Left kidney (tissue), 8 donors: ENCODE measurements at places on chromosomes 6 and 20.

- DNase-seq: no peak
Observed at GRCh38 chr6:78615430-78615904, 251.9 kb upstream of the IRAK1BP1 start.

- no peak for DNase-seq
Observed at GRCh38 chr6:42989923-42990322, 5.6 kb downstream of the PPP2R5D start.

- no peak for DNase-seq
Observed at GRCh38 chr6:32609391-32609730, 19.7 kb upstream of the HLA-DRB1 start.

DNA sequence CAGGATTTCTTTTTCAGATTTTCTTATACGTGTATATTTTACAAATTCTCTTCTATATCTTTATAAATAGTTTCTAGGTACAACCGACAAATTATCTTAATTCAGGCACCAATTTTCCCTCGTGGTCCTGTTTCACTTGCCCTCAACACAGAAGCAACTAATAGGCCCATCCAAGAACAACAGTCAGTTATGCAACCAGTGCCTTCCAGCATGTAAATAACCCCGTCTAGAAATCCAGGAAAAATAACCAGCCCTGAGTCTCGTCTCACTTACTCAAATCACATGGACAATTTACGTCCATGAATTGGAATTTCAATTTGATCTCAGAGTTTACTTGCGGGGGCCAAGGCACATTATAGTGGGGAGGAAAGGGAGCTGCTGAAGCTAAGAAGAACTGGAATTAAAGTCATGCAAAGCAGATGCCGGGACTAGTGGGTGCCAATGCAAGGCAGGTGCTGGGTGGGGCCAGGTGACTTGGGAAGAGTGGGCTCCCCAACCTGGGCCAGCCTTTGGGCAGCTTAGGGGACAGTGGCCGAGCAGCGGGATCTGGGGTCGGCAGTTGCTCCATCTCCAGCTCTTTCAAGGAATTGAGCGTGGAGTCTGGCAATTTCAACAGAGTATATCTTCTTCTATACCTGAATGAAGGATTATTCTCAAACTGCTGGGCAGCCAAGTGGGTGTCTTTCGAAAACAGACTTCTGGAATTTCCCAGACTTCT lies 121.7 kb downstream of the EDN3 start:
- no peak for DNase-seq

- no peak for DNase-seq
Observed at GRCh38 chr20:53681352-53682212, 87.9 kb upstream of the ZNF217 start.

- no peak for DNase-seq
Observed at GRCh38 chr6:77034161-77034560, 429.1 kb downstream of the HTR1B start.

DNA sequence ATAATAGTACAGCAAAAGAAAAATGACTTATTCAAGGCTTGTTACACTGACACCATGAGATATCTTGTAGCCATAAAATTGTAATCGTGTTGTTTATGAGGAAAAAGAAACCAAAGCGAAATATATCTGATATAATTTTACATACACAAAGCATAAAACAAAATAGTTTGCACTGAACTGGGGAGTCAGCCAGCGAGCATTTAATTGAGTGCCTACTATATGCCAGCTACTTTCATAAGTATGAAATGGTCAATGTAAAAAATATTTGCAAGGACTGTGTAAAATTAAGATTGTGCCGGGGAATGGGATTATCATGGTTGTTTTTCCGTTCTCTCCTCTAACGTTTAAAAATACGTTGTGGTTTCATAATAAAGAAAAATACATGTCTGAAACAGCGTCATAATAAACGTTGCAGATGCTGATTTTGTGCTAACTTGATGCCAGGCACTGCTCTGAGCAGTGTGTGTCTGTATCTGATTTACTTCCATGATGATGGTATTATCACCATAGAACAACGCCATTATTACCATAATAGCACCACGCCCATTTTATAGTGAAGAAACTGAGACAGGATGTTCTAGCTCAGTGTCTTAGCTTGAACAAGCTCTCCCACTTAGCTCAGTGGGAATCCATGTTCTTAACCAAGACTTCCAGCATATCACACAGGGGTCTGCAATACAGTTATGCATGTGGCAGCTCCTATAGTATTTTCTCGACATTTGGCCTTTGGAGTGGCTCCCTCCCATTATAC lies 144.6 kb downstream of the BCAS1 start:
- no peak for DNase-seq

DNA sequence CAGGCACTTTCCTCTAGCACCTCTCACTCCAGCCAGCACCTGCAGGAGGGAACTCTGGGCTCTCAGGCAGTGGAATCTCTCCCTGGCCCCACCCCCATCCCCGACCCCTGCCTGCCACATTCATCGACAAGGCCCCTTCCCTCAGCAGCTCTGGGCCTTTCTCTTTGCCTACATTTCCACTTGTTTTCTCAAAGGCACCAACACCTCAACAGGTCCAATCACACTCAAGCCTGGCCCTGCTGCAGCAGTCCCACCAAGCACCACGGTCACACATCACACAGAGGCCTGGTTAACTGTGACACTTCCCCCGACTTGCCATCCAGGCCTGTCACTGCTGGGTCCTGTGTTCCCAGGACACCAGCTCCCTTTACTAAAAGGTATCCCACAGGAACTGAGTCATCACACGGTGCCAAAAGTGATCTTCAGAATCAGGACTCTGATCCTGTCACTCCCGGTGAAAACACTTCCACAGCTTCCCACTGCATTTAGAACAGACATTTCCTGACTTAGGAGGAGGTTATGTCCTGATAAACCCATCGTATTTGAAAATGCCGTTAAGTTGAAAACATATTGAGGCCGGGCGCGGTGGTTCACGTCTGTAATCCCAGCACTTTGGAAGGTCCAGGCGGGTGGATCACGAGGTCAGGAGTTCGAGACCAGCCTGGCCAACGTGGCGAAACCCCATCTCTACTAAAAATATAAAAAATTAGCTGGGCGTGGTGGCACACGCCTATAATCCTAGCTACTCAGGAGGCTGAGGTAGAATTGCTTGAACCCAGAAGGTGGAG lies 54.9 kb downstream of the MYH7B start:
- DNase-seq: no peak

- DNase-seq: no peak
Observed at GRCh38 chr6:145865175-145865574, 50.6 kb upstream of the FBXO30 start.

- DNase-seq: no peak
Observed at GRCh38 chr6:150116200-150116800, 26.5 kb upstream of the PPP1R14C start.

DNA sequence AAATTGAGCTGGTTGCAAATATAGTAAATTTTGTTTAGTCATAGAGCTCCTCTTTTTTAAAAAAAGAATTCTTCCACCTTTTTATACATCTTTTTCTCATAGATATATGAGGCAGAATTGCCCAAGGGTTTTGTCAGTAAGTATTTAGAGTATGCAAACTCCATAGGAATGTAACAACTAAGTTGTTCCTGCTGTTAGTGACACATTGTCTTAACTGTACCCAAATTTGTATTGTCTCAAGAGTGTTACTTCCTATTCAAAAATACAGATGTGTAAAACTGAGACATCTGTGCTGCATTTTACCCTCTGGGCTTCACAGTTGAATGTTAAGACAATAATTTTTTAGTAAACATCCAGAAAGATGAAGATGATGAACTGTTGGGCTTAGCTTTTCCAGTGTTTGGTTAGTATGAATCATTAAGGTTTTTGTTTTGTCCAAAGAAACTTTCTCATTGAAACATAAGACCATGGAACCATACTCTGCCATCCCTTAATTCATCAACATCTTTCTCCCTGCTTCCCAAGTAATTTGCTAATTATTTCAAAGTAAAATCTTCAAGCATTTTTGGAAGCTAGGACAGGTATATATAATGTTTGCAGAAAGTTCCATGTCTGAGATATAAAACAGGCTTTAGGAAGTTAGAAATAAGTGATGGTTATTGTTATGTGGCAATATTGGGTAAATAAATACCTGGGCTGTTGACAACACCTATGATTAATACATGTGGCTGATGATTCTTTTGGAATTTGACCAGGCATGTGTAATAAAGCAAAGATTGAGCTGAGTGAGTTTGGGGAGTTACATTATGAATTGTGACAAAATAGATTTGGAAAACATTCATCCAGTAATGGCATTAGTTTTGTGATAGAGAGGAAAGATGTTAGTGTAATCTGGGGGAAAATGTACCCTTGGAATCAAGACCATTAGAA lies 11.2 kb downstream of the OGFRL1 start:
- DNase-seq: no peak

- no peak for DNase-seq
Observed at GRCh38 chr20:46913329-46914044, 18.8 kb downstream of the EYA2 start.

DNA sequence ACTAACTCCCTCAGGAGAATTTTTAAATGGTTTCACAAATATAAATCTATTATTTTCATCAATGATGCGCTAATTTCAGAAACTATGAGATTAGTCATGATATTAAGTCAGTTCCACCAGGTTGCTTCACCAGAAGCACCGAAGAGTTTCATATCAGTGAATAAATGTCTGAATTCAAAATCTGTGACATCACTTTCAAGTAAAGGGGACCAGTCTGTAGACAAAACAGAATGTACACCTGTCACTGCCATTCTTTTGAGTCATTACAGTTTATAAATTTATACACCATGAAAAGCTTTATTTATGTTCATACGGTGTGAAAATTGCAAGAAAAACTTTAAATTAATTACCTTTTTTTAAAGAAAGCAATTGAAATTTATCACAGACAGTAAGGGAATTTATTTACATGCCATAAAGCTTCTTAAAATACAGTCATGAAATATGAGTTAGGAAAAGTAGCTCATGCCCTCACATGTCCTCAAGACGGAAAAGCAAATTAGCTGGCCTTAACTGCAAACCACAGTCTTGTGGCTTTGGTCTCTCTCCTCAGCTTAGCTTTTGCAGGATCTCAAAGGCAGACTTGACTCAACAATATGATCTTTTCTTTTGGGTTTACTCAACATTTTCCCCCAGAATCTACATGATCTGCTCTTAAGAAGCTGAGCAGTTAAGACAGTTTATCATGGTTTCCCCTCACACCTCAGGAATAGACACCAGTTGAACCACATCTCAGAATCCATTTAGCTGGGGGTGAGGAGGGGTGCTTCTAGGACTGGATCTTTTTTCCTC lies 177.7 kb upstream of the MCHR2 start:
- no peak for DNase-seq

DNA sequence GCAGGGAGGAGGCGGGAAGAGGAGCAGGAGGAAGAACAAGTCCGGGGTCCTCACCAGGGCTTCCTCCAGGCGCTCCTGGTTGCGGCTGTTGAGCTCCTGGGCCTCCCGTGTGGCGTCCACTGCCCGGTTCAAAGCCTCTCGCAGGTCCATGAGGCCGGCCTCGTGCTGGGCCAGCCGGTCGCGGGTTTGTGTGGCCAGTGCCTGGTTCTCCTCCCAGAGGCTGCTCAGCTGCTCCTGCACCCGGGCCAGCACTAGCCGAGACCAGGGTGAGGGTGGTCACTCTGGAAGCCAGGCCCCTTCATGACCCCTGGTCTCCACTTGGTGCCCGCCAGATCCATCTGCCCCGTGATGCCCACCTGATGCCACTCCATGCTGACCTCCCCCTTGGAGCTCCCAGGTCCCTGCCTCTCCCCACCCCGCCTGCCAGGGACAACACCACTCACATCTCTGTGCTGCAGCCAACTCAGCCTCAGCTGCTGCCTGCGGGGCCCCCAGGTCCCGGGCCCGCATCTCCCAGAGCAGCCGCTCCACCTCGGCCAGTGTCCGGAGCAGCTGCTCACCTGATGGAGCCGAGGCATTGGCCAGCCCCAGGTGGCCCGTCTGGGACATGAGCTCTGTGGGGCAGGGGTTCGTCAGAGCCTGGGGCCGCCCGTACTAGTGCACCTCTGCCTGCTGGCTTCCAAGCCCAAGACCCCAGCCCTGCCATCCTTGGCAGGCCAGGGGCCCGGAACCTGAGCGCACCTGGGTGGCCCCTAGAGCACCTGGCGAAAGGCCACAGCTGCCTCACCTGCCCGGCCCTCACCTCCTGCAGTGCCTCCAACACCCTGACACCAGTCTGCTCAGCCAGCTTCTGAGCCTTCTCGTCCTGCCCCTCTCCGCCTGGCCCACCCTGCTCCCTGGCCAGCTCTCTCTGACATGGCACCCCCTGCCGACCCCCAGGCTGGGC lies 15.9 kb downstream of the ADRM1 start:
- no peak for DNase-seq

- no peak for DNase-seq
Observed at GRCh38 chr20:54605319-54605718, 129.9 kb downstream of the DOK5 start.

GRCh38 chr6:29723262-29723665 lies at the start of gene HLA-F:
HLA-F (plus strand) TSS chr6:29723434; CDS start chr6:29723464, 30 bp downstream.
- DNase-seq: peak; percentile 55

GRCh38 chr6:45966797-45967196 lies 48.9 kb downstream of the CLIC5 start:
- no peak for DNase-seq

DNA sequence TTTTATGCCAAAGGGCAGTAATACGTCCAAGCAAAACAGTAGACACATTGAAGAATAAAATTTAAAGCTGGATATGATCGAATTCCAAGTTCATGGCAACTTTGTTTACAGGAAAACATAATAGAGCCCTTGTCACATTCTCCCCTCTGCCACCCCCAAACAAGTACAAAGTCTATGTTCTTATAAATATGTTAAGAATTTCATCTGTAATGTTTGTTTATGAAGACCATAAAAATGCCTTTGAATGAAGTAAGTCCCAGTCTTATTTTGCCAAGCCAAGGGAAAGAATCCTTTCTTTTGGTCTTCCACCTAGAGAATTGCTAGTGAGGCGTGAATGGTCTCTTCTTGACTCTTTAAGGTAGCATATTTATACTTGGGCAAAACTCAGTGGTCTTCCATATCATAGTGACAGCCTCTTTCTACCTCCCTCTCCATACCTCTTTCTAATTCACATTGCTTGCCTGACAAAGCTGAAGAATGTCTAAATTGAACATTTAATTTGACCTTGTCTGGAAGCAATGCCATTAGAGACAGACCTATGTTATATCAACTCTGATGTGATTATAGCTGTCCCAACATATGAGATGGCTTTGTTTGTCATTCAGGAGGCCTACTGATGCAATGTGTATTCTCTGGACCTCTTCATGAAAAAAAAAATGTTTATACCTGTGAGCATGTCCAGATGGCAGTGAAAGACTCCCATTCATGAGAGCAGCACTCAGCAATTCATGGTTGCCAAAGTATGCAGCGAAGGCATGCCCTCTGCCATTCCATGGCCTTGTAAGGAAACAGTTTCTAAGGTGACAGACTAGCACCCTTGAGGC lies 70.6 kb upstream of the CCN2 start:
- DNase-seq: no peak

- no peak for DNase-seq
Observed at GRCh38 chr6:17352302-17352701, 41.1 kb upstream of the CAP2 start.
